ENCODE measurements at places on chromosomes 4 and X.

DNA sequence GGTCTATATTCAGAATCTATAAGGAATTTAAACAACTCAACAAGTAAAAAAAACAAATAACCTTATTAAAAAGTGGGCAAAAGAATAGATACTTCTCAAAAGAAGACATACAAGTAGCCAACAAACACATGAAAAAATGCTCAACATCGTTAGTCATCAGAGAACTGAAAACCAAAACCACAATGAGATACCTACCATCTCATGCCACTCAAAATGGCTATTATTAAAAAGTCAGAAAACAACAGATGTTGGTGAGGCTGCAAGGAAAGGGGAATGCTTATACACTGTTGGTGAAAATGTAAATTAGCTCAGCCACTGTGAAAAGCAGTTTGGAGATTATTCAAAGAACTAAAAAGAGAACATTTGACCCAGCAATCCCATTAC, 201.6 kb downstream of the QDPR start:
- DNase-seq = no peak

DNA sequence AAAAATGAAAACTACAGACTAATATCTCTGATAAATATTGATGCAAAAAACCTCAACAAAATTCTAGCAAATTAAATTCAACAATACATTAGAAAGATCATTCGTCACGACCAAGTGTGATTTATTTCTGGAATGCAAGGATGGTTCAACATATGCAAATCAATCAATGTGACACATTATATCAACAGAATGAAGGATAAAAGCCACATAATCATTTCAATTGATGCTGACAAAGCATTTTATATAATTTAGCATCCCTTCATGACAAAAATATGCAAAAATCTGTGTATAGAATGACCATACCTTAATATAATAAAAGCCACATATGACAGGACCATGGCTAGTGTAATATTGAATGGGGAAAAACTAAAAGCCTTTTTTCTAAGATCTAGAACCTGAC, 457.2 kb upstream of the SPANXN1 start:
- DNase-seq = no peak

DNA sequence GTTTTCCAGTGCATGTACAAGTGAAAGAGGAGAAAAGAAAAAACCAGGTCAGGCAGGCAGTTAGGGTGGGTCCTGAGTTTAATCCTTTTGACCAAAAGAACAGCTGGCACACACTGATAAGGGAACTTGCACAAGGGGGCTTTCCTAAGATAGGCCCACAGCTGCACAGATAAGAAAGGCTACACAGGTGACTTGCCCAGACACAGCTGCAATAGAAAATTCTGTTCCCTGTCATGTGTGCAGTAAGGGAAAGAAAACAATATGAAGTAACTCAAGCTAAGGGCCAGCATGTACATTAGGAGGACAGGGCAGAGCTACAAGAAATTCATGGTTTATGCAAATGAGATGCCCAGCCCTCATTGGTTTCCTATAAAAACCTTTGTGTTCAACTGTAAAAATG, 32.9 kb downstream of the LUZP4 start:
- DNase-seq = no peak

GRCh38 chrX:151240237-151240636, 63.9 kb downstream of the GPR50 start:
- DNase-seq = no peak
